ENCODE measurements at places on chromosomes 2 and 18.

DNA sequence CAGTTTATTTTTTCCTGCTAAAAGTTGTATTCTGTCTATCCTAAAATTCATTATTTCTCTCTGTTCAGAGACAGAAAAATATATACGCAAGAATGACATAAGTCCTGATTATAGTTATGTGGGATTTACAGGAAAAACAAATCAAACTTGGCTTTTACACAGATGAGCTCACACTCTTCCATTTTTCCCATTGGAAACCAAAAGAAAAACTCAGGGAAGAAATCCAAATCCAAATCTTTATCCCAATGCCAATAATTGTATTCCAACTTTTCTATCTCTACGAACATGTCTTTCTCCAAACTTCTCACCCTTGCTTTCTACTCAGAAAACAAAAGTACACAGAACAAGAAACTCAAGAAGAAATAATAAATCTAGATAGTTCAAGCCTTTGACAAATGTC is 249.1 kb upstream of the TMEFF2 start:
- DNase-seq = no peak

DNA sequence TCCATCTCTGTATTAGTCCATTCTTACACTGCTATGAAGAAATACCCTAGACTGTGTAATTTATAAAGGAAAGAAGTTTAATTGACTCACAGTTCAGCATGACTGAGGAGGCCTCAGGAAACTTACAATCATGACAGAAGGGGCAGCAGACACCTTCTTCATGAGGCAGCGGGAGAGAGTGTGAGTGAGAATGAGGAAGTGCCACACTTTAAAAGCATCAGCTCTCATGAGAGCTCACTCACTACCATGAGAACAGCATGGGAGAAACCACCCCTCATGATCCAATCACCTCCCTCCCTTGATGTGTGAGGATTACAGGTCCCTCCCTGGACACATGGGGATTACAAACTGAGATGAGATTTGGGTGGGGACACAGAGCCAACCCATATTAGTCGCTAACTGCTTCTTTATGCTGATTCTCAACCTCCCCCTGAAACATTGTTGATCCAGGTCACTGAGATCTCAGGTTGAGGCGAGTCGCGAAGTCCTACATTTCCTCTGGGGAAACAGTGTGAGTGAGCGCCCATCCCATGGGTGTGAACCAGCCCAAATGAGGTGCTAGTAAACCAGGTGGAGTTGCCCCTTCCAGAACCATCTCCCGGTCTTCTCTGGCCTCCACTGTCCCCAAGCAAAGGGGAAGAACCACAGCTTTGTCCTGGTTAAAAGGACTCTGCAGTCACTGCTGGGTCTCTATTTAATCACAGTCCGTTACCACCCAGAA is 123.8 kb downstream of the CAPN13 start:
- no peak for DNase-seq

GRCh38 chr2:20434588-20435294 is 12.1 kb upstream of the RHOB start:
- no peak for DNase-seq

DNA sequence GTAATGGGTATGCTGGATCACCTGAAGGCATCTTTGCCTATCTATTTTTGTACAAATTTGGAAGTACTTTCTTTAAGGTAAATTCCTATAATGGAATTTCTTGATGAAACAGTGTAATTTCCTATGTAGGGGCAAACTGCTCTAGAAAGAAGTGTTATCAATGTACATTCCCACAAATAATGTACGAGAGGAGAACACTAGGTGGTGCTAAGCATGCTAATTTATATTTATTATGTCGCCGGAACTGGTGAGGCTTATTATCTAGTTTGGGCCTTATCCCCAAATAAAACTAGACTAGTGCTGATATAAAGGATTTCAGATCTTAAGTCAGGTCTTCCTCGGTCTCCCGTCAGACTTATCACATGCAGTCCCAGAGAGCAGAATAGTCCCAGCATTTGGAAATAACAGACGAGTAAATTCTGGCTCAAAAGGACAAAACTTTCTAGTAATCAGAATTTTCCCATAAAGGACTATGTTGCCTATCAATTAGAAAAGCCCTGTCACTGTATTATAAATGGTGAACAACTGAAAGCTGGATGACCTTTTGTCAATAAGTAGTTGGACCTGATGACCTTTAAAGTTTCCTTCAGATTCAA is 86.9 kb upstream of the RBBP8 start:
- no peak for DNase-seq

DNA sequence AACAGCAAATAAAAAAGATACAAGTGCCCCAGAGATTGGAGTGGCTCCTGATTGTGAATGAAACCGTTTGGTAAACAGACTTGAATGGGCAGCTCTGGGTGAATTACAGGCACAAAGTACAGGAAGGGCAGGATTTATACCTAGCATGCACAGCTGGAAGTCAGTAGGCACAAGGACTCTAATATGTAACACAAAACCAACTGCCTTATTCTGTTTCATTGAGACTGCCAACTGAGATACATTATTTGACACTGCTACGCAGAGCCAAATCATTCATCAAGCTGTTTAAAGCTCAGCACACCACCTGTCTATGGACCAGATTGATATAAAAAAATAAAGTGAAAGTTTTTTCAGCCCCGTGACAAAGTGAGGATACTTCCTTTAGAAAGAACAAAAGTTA is 541.2 kb downstream of the NUP35 start:
- DNase-seq = no peak

DNA sequence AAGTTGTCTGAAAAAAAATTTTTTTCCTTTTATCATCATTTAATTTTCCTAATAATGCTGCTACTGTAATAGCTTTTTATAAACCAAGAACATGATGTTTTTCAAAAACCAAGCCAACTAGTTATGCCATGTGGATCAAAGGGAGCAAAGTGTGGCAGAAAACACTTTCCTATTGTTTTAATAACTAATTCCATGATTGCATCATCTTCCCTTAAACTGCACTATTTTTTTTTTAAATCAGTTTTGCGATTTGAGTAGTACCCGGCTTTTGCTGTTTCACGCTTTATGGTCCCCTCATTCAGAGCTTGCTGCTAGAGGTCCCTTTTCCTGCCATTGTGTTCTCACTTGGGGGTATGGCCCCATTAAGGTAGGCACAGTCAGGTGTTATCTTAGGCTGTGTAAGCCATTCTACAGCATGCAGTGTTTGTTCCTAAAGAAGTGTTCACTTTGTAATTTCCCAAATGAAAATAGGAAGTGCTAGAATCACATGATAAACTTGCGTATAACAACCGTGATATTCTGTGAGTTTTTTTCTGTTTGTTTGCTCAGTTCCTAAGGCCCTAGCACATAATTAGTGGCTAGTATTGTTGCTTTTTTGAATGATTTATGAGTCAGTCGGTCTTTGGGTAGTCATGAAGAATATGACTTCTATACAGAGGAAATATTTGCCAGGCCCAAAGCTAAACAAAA is 225.8 kb downstream of the PTGR3 start:
- DNase-seq = no peak

DNA sequence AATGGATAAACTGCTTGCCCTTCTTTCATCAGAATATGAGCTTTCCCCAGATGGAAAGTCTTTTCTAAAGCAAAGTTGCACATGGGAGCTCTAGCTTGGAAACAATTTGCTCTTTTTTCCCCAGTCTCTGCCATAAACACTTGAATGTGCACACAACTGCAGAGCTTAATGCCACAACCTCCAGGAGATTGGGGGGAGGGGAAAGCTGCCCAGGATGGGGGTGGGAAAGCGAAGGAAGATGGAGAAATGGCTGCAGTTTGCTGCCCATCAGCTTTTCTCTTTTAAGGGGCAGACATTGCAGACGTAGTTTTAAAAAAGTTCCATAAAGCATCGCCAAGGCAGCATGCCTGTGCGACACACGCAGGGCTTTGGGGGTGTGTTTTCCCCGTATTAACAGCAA is 1.5 kb downstream of the ACKR3 start:
- DNase-seq = no peak

GRCh38 chr2:223500709-223501108 is 101.5 kb downstream of the SCG2 start:
- DNase-seq = no peak

GRCh38 chr2:19860022-19860421 is 41.8 kb downstream of the TTC32 start:
- DNase-seq = no peak

DNA sequence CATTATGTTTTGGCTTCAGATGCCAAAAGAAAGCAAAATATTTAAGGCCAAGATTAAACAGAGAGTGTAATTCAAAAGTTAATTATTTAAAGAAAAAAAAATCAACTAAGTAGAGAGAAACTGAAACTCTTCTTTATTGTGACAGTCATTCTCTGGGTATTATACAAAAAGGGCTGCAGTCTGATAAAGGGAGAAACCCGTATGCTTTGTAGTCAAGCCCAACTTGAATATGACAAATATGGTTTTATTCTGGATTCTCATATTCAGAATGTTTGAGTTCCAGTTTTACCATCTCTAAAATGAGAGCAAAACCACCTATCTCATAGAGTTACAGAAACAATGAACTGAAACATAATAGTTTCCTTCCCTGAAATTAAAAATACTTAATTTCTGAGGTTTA is 8.2 kb downstream of the CDH2 start:
- DNase-seq = no peak

DNA sequence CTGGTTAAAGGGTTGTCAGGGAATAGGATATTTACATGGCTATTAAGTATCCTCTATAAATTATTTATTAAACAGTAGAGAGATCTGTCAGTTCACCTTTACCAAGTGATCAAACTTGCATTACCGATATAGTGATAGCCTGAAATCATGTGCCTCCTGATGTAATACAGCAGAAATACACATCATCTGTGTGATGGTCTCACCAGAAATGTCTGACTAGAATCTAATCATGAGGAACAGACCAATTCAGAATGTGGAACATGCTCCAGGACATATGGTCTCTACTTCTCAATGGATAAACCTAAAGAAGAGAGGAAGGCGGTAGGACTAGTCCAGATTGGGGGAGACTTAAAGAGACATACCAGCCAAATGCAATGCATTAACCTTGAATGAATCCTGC is 6.2 kb downstream of the VPS54 start:
- no peak for DNase-seq
